Pulmonary artery endothelial cell (primary cell): ENCODE measurements at places on chromosomes 5 and 9.

GRCh38 chr9:35771534-35771933 lies 17.5 kb upstream of the MSMP start:
- no peak for DNase-seq

GRCh38 chr5:17944046-17944445 lies 309.8 kb downstream of the TAF11L14 start:
- no peak for DNase-seq

DNA sequence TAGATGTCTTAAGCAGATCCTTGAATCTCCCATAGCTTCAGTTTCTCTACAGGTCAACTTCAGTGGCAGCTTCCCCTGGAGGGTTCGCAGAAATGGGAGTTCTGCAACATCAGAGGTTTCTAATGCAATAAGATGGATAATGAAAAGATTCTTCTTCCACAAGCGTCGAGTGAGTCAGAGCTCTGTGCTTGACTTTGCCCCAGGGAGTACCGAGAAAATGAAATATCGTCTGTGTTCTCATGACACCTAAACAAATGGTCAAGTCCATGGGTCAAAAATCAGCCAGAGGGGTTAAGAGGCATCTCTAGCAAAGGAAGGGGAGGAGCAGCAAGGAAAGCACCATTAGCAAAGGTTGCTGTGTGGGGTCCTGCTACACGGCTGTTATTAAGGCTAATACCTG lies 3.2 kb upstream of the ADRA1B start:
- no peak for DNase-seq

DNA sequence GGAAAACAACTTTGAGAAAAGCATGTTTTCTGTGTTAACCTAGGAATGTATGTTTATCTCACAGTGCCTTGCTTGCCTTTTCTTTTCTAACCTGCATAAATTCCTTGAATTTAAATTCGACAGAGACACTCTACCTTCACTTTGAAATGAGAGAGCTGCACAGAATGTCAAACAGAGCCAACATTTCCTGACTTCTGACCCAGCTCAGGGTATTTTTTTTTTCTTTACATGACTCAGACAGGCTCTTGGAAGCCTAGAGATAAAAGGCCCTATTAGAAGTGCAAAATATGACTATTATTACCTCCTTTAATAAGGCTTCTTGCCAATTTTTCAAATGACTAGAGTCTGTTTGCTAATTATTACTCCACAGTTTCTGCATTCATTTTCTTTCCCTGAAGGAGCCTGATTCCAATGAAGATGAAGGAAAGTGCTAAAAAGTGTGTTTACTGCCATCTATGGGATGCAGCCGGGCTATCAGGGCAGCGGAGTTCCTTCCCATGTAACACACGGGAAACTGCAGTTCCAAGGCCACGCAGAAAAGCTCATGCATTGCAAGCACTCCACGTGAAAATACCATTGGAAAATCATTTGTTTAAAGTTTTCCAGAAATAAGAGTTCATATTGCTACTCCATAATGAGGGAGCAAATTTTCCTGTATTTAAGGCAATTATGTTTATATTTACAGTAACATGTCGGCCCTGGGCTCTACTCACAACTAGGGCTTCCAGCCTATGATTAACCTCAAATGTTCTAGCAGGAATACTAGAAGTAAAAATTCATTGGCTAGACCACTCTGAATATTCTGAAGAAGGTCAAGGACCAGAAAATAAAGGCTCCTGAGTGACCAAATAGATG lies 485.6 kb downstream of the ZSWIM6 start:
- DNase-seq, result peak; percentile 4

DNA sequence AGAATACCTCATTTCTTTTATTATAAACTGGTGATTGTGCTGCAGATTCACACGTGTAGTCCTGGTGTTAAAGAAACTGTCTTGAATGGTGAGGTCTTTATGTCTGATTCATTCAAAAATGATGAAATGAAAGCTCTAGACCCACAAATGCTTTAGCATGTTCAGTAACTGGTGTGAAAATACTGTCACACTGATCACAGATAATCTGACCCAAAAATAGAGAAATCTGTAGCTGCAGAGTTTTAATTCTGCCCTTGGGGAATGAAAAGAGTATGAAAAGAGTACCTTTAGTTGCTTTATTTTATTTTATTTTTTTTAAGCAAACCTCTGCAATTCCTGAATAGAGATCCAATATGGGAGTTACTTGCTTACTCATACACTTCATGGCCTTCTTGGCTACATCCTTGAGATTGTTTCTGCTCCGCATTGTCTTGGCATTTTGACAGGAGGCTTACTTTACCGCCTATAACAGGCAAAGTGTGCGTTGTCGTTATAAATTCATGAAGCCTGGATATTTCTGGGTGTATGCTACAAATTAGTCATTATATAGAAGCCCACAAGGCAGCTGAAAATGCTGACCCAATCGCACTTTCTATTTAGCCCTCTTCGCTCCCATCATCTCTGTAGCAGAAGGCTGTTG lies 2.7 kb downstream of the RGMB start:
- no peak for DNase-seq

GRCh38 chr5:156476158-156476551 lies 149.2 kb downstream of the SGCD start:
- DNase-seq, result no peak

GRCh38 chr5:11182441-11183080 lies 421.5 kb upstream of the DAP start:
- no peak for DNase-seq

DNA sequence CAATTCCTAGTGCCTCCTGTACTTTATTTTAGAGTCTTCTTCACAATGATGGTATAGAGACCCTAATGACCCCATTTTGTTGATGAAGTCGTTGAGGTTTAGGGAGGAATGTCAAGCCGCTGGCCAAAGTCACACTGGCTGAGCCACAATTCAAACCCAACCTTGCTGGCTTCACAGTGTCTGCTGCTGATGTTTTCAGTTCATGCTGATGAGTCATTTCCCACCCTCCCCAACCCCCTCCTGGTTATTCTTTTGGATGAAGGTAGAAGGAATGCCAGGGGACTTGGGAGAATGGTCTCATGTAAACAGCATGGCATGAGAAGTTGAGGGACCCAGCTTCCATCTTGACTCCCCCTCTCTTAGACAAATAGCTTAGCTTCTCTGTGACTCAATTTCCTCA lies 68.6 kb downstream of the TMEM252 start:
- DNase-seq, result no peak

DNA sequence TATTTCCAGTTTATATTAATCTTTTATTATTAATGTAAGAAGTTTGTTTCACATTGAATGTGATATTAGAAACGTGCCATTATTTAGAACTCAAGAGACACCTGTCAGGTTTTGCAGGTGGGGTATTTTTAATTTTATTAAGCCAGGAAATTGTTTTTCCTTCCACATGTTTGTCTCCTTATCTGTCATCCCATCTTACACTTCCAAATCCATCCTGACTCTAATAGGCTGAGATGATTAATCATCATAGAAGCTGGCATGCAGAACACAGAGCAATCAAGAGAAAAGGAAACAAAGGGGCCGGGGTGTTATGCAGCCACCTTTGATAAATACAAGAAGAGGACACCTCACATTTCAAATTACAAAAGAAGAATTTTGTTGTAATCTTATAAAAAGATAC lies 506.5 kb downstream of the ISL1 start:
- no peak for DNase-seq

GRCh38 chr9:2290382-2290781 lies 275.2 kb downstream of the SMARCA2 start:
- no peak for DNase-seq

DNA sequence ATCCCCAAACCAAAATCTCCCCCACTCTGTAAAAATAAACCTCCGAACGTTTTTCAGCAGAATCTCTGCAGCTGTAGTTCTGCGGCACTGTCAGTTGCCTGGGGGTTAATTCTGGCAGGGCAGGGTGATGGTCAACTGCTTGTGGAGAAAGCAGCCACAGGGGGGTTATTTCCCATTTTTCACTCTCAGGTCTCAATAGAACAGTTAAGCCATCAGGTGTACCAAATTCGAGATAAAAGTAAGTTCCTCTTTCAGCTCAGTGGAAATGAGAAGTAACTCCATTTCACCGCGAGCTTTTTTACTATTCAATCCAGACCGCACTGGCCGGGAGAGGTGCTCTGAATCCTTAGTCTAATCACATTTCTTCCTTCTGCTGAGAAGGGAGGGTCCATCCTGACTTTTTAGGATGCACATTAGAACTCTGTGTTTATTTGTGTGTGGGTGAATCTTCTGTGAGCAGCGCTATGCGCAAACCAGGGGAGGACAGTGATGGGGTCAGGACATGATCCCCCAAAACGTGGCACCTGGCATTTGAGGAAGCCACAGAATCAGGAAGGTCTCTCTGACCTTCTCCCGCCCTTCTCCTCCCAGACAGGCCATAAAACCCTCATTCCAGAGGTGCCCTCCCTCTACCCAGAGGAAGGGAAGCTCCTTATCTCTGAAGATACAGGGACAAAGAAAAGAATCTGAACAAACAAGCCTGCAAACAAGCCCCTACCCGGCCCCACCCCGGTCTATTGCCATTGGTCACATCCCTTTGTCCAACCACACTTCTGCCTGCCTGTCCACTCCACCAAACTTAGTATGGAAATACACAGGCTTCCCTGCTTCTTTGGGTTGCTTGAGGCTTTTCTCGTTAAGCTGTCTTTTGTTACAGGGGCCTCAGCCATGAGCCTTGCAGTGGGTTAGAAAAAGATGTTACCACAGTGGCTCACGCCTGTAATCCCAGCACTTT lies 229.0 kb downstream of the ROR2 start:
- no peak for DNase-seq

GRCh38 chr9:112809351-112809848 lies 58.8 kb downstream of the SNX30 start:
- DNase-seq, result no peak
